ENCODE measurements at places on chromosomes 13 and 19.

GRCh38 chr13:81394640-81395039 is 1053.7 kb upstream of the SPRY2 start:
- DNase-seq: no peak

GRCh38 chr13:46166224-46166584 is 15.8 kb downstream of the LCP1 start:
- no peak for DNase-seq

- no peak for DNase-seq
Measured at GRCh38 chr19:44698492-44699201, at the start of gene CEACAM16. CEACAM16 (plus strand) TSS chr19:44699151; CDS start chr19:44701457, 2,306 bp downstream.

DNA sequence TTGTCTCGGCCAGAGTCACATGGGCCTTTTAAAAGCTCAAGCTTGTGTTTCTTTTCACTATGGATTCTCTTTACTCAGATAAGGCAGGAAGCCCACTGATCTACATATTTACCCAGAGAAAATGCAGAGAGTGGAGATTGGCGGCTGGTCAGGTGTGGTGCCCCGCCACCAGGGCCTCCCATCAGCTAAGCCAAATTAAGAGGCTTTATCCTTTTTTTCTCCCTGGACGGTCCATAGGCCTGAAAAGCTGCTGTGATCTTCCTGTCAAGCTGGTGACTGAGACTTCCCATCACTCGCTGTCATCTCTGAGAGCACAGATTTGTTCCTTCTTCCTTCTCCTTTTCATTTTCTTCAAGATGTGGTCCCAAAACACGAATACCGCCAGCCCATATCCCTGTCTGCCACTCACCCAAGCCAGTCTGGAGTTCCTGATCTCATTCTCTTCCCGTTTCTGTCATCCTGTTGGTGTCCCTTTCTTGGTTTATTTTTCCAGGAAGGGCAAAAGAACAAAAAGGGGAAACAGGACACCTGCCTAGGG is 1.9 kb downstream of the SAFB start:
- no peak for DNase-seq

DNA sequence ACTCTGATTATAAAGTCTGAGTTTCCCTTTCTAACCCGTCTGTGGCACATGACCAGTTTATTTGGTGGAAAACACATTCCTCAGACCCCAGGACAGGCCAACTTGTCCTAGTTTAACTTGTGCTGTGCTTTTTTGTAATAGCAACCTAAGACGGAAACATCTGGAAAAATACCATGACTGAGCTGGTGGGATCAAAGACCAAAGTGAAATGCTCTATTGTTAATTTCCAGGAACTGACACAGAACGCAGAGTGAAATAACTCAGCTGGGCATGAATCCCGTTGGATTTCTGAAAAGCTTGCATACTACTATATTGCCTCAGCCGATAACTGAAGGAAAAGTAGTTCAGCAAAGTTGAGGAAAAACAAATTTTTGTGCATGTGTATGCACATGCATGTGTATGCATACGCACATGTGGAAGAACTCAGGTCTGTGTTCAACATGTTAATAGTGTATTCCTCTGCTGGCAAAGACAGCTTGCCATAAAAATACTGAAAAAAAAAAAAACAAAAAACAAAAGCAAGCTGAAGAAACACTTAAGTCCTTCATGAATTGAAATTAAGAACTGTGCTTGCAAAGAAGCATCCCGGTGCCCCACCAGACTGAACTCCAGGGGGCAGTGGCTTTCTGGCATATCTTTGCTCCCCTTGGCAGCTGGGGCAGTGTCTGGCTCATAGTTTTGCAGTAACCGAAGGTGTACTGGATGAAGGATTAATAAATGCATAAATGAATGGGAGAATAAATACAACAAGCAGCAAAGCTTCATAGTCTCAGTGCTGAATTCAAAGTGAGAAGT is 187.8 kb downstream of the LHFPL6 start:
- no peak for DNase-seq

DNA sequence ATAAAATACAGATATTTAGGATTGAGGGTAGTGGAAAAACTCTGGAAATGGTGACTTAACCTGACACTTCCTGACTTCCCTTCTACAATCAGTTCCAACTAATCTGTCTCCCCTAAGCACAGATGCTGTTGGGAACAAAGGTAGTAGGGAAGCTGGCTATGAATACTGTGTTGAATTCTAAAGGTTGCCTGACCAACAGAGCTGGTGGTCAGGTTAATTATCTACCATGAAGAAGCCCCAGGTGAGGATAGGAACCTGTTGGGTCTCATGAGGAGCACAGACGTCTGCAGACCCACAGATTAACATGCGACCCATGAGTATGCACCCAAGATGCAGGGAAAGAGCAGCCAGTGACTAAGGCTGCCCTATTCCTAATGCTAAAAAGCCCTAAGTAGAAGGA is 172.3 kb downstream of the DIAPH3 start:
- DNase-seq: no peak

GRCh38 chr19:6236310-6237291 is 43.2 kb downstream of the MLLT1 start:
- DNase-seq: no peak

DNA sequence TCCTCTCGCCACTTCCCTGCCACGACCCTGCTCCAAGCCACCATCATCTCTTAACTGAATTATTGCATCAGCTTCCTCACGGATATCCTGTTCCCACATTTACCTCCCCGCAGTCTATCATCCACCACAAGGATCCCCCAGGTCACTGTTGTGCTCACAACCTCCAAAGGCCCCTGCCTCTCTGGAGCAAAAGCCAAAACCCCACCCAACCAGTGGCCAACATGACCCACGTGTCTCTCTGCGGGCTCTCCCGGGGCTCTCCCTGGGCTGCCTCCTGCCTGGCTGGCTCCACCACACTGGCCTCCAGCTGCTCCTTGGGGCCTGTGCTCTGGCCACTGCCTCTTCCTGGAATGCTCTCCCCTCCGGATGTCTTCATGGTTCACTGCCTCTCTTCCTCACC is 809.3 kb downstream of the UQCRFS1 start:
- no peak for DNase-seq

Data from trophoblast cell (in vitro differentiated cells and primary cell).